ENCODE measurements at places on chromosomes 12 and 14.

GRCh38 chr12:106291342-106291741 is 11.2 kb upstream of the TCP11L2 start:
- DNase-seq = no peak

DNA sequence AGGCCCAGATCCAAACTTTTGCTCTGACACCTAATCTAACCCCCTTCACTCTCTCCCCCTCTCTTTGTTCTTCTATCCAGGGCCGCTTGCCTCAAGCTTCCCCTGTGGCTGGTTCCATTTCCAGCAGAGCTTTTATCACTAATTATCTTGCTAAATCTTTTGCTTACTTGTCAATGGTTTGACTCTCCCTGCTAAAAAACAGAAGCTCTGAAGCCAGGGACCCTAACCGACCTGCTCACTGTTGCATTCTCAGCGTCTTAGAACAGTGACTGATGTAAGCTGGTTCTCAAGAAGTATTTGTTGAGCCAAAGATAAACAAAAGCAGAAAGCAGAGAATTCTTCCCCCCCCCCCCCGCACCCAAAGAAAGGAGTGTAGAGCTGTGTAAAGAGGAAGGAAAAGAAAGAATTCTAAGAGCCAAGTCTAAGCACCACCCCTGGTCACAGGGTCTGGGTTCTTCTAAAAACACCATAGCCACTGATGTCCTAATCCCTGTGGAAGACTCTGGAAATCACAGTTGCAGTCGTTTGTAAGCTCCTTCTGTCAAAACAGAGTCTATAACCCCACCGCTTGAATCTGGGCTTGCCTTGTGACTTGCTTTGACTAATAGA is 385.8 kb downstream of the MED13L start:
- DNase-seq = no peak

GRCh38 chr12:727321-727720 is 25.1 kb upstream of the WNK1 start:
- DNase-seq = no peak

GRCh38 chr14:103314496-103315277 is 19.4 kb upstream of the EIF5 start:
- peak; percentile 70 for DNase-seq

DNA sequence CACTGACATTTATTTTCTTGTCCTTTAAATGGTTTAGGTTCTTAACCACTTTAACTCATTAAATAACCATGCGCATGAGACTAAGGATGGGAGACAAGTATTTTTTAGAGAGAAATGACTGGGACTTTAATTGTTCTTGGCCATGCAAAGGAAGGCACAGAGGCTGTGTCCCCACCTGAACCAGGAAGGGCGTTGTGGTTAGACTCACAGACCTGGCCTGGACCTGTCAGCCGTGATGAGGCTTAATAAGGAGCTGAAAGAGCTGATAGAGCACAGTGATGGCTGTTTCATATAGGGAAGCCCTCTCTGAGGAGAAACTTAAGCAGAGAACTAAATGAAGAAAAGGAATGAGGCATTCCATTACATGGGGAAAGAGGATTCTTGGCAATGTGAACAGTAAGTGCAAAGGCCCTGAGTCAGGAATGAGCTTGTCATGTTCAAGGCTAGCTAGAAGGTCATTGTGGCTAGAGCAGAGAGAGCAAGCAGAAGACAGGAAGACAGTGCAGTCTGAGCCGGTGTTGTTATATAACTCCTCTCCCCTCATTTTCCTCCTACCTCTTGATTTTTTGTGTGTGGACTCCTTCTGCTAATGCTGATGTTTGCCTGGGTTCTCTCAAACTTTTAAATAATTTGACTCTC is 74.4 kb upstream of the ANO4 start:
- no peak for DNase-seq

GRCh38 chr14:104140463-104141331 is 2.3 kb downstream of the KIF26A start:
- no peak for DNase-seq

- no peak for DNase-seq
Measured at GRCh38 chr12:121009741-121010140, 6.5 kb downstream of the C12orf43 start.

GRCh38 chr14:66284346-66284745 is 201.8 kb upstream of the CCDC196 start:
- DNase-seq = no peak

GRCh38 chr14:79062226-79062625 is 892.1 kb downstream of the NRXN3 start:
- DNase-seq = no peak

- no peak for DNase-seq
Measured at GRCh38 chr14:51707327-51707726, 55.6 kb downstream of the FRMD6 start.

- DNase-seq = no peak
Measured at GRCh38 chr12:22709292-22709691, 84.3 kb downstream of the ETNK1 start.

DNA sequence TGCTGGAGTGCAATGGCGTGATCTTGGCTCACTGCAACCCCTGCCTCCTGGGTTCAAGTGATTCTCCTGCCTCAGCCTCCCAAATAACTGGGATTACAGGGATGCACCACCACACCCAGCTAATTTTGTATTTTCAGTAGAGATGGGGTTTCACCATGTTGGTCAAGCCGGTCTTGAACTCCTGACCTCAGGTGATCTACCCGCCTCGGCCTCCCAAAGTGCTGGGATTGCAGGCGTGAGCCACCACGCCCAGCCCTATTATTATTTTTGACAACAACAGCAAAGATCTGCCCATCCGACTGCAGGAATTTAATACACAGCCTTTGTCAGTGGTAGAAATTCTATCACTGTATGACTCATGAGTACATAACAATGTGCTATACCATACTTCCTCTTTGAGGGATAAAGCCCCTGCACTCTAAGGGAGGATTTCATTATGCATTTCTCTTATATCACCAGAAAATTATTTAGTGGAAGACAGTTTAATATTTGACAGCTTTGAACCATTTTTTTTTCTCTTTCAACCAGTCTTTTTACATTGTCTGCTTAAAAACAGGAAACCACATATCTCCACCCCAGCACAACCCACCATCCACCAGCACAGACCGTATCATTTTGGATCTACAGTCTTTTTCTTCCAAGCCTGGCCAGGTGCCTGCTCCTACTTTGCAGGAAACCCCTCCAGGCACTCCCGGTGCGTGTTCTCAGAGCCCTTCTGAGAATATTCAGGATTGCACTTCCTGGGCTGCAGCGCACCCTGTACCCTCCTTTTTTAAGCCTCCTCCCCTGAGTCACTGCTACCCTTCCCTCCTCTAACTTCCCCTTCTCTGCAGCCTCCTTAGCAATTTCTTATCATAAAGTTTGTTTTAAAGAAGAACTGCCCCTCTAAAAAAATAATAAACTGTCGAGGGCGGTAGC is 594 bp downstream of the ARHGDIB start:
- DNase-seq = peak; percentile 30

DNA sequence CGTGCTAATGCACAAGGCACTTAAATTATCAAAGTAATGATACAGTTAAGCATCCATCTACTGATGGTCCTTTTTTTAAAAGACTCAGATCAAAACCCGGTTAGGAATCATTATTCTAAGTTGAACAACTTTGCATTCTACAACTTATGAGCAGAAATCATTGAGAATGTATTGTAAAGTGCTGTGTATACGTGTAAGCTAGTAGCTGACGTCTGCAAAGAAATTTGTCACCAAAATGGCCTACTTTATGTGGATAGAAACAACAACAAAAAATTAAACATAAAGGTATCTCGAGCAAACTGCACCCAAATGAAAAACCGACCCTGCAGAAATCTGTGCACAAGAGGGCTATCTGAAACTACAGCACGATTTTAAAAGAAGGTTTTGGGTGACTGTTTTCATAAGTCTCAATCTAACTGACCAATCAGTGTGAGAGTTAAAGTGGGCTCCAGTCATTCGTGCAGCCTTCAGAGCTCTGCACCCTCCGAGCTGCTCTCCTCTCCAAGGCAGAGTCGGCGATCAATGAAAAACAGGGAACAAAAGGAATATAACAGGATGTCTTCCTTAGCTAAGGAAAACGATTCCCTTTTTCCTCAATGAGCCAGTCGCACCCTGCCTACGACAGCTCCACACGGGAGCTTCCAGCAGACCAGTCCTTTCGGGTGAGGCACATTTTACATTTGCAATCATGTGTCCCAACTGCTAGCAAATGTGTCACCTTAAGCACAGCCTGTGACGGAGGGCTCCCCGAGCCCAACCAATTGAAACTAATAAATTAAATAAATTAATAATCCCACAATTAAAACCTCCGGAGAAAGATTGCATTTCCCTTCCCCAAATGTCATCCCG is 200.7 kb upstream of the FOXN3 start:
- no peak for DNase-seq

DNA sequence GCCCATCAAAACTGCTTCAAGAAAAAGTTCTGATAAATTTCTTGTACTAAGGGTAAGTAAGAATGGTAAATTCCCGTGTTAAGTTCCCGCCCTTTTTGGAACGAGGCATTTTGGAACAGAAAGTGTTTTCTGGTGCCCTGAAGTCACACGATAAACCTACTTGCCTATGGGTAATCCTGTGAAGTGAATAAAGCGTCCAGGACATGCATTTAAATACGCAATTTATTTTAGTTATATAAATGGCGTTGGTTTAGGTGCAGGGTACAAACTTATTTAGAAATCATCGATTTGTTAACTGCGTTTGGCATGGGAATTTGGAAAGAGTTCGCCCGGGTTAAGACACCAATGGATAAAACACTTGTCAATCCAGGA is 715 bp upstream of the RAP1B start:
- no peak for DNase-seq

DNA sequence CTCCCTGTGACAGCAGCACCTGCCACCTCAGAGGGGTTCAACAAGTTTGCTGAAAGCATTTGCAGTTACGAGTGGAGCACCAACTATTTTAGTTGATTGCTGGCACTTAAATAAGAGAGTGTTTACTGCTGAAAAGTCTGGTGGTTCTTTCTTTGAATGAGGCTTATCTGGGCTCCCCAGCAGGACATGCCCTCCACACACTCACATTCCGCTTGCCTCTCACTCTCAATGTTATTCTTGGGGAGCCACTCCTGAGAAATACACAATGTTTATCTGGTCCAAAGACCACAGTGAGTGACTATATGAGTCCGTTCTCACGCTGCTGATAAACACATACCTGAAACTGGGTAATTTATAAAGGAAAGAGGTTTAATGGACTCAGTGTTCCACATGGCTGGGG is 31.9 kb downstream of the NT5DC3 start:
- no peak for DNase-seq

All from CMK (cell line).